ENCODE measurements at places on chromosomes 4 and X.

- no peak for DNase-seq
Observed at GRCh38 chr4:147247579-147247978, 233.3 kb upstream of the EDNRA start.

- no peak for DNase-seq
Observed at GRCh38 chr4:19033816-19034733, 1012.5 kb upstream of the LCORL start.

DNA sequence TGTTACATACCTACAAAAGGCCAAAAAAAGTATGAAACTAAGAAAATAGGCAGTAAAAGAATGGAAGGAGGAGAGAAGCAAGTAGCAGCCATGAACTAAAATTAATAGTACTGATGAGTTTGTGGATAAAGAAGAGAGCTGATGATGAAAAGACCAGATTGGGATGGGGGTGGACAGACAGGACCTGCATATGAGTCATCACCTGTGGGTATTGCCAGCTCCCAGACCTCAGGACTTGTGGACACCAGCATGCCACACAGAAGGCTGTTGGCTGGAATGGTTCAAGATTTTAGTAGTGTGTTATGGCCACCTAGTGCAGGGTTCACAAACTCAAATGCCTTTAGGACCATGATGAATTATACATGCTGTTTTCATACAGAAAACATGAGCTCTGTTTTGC lies 58.9 kb downstream of the ARX start:
- no peak for DNase-seq

- no peak for DNase-seq
Observed at GRCh38 chr4:161061046-161061445, 1102.8 kb downstream of the FSTL5 start.

- DNase-seq, result no peak
Observed at GRCh38 chr4:172096786-172097185, 283.6 kb downstream of the GALNTL6 start.

GRCh38 chr4:188400451-188400850 lies 261.2 kb downstream of the TRIML1 start:
- DNase-seq, result no peak
